SJSA1 (cell line): ENCODE measurements at places on chromosomes 6 and 20. TPM values are rescaled to one million over a fixed set of nuclear protein-coding genes. Genes with fewer than 3 reads are reported as not detected.

Gene LKAAEAR1
- total RNA-seq: 0.24 and 6.6 TPM in 2 replicates

Gene LHFPL5
- not detected in 2 replicates for total RNA-seq

Gene NOX3
- total RNA-seq: not detected in 2 replicates

- H3K4me1 ChIP-seq: no peaks in the 10 kb centered on the region
- H3K36me3 ChIP-seq: no peaks in the 10 kb centered on the region
- H3K4me3 ChIP-seq: no peak overlapping the region
- H3K27ac ChIP-seq: no peak overlapping the region
- H3K27me3 ChIP-seq: no peaks in the 10 kb centered on the region
- no peak for DNase-seq
Measured at GRCh38 chr6:147131532-147132128, 72.6 kb upstream of the STXBP5 start.

DNA sequence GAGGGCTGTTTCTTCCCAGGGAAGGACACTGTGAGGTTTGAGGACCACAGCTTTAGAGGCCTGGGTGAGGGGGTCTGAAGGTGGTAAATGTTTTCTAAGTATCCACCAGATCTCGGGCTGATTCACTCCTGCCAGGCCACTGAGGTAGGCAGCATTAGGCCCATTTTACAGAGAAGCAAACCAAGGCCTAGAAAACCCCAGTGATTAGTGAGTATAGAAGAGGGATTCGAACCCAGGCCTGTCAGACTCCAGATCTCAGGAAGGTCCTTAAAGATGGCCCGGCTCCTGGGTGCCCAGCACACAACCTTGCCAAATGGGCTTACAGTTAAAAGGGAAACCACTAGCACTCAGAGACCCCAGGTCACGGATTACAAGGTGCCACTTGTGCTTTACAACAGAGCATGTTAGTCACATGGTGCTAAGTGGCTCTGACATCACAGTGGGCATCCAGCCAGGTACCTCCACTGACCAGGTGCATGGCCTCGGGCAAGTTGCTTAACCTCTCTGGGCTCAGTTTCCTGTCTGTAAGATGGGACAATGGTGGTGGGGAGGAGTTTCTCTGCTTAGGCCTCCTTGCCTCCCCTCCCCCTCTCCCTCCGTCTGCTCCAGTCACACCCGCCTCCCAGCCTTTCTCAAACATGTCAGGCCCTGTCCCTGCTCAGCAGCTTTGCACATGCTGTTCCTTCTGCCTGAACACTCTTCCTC is 18.8 kb upstream of the SIRPA start:
- no peaks in the 10 kb centered on the region for H3K27me3 ChIP-seq
- no peak for DNase-seq
- H3K36me3 ChIP-seq: no peaks in the 10 kb centered on the region
- H3K27ac ChIP-seq: no peak overlapping the region
- H3K4me1 ChIP-seq: peaks cover 29% of the 10 kb centered on the region
- no peak overlapping the region for H3K4me3 ChIP-seq

DNA sequence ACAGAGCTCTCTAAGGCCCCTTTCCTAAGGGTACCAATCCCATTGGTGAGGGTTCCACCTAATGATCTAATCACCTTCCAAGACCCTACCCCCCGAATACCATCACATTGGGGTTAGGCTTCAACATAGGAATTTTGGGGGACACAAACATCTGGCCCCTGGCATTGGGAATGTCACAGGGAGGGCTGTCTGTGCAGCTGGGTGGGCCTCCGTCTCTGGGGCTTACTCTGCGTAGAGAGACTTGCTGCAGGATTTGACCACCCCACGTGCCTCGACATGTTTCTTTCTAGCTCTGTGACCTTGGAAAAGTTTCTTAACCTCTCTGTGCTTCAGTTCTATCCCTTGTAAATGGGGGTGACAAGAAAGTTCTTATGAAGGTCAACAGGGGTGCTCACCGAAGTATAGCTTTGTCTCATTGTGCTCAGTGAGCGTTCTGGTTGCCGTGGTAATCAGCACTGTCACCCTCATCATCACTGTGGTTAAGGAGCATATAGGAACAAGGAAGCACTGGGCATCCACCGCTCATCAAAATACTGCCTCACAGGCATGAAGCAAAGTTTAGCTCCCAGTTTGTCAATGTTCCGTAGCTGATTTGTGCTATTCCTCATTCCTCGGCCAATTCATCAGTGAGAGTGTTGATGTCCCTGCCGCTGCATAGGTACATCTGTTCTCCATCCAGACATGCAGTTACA is 152.8 kb downstream of the SYCP2 start:
- H3K4me1 ChIP-seq: no peaks in the 10 kb centered on the region
- H3K4me3 ChIP-seq: no peak overlapping the region
- H3K27me3 ChIP-seq: no peaks in the 10 kb centered on the region
- DNase-seq: peak; percentile 17
- no peak overlapping the region for H3K27ac ChIP-seq

DNA sequence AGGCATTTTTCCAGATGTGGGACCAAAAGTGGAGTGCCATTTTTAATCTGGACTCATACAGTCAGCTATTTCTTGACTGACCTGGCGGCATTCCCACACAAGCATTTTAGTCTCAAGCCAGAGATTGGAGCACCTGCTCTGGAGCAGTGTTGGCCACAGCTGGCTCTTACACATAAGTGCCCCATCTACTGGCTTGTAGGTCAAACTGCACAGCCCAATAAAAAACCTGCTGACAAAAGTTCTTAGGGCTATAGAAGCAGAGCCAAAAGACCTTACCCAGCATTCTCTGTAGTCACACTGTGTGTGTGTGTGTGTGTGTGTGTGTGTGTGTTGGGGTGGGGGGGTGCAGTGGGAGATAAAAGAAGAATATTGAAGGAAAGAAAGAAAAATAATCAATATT is 38.6 kb upstream of the SENP6 start:
- H3K4me1 ChIP-seq: no peaks in the 10 kb centered on the region
- peaks cover 14% of the 10 kb centered on the region for H3K27me3 ChIP-seq
- H3K4me3 ChIP-seq: no peak overlapping the region
- DNase-seq: peak; percentile 11
- no peaks in the 10 kb centered on the region for H3K36me3 ChIP-seq

DNA sequence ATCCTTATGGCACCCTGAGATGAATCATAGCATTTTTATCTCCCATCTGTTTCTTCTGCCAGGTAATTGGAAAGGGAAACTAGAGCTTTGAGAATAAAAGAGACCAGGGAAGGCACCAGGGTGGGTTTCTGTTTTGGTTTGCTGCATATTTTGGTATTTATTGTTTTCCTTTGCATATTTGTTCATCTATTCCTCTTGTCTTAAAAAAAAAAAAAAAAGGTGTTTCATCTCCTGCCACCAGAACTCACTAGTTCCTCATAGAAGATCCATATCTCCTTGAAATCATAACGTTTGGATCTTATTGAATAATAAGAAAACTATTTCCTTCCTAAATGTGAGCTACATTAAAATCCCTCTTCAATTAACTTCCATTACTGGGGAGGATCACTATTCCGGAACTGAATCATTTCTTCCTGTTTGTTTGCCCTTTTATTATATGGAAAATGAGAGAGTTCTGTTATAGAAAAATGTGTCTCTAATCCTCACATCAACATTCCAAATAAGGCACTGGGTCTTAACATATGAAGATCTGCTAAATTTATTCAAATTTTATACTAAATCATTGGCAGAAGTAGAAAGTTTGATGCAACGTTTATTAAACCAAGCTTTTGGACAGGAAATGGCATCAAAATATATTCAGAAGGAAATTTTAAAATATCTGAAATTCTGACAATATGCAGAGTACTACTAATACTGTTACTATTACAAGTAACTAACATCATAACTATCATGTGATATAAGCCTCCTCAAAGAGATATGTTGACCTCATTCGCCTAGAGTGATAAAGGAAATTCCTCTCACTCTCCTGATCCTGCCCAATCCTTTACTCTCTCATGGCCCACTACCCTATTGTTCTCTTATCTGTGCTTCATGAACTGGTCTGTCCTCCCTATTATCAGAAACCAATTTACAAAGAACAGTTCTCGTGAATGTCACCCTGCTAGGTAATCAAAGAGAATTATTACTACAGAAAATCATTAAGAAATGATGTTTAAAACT is 229.4 kb upstream of the RSPO3 start:
- no peak for DNase-seq
- no peaks in the 10 kb centered on the region for H3K4me1 ChIP-seq
- no peaks in the 10 kb centered on the region for H3K27me3 ChIP-seq
- no peaks in the 10 kb centered on the region for H3K36me3 ChIP-seq
- no peak overlapping the region for H3K4me3 ChIP-seq

- H3K27ac ChIP-seq: no peak overlapping the region
- H3K36me3 ChIP-seq: no peaks in the 10 kb centered on the region
- no peak overlapping the region for H3K4me3 ChIP-seq
- H3K4me1 ChIP-seq: peaks cover 35% of the 10 kb centered on the region
- no peak for DNase-seq
Measured at GRCh38 chr6:30810813-30811339, 66.5 kb upstream of the IER3 start.

DNA sequence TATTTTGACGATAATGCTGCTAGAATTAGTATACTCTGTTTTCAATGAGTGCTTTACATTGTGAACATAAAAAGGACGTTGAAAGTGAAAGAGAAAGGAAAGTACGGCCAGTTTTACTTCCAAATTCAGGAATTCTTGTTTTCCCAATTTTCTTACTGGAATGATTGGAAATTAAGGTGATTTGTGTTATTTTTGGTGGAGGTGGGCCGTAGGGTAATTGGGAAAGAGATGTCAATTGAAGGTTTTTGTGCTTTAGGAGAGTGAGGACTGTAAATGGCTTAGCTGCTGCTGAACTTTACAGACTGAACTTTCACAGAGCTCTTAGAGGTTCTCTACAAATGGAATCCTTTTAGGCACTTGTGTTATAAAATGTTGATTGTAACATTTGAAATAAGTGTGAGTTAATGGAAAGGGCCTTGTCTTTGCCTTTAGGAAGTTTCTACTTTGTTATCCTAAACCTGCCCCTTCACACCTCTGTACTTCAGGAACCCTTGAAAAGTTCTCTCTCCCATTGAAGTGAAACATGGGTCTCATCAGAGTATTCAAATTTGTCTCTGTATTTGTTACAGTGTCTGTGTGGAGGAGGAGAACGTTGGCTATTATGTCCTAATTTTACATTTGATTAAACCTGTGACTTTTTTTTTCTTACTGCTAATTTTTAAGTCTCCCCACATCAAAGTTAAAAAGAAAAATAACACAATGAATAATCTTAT is 256.4 kb downstream of the ARID1B start:
- peak overlapping the region; percentile 37 for H3K4me3 ChIP-seq
- no peak for DNase-seq
- no peaks in the 10 kb centered on the region for H3K27me3 ChIP-seq
- H3K27ac ChIP-seq: peak overlapping the region; percentile 68

DNA sequence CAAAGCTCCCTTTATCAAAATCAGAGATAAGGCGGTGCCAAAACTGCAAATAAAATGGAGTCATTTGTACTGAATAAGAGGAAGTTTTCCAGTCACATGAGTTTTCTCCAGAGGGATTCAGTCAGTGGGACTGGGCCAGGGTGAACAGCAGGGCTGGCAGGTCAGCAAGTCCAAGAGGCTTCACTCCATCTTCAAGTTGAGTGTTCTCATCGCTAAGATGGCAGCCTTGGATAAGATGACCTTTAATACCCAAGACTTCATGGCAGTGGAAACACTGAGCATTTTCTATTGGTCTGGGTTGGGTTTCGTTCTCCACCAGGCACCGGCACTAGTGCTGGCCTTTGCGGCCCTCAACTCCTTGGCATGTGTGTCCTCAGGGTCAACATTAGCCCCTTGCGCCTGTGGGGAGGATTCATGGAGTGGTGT is 29.3 kb upstream of the IGF2R start:
- H3K4me3 ChIP-seq: no peak overlapping the region
- DNase-seq: no peak
- 0 out of 2 replicates have a peak, but pooled peaks cover 4% of the 10 kb centered on the region for H3K4me1 ChIP-seq
- H3K27me3 ChIP-seq: 0 out of 2 replicates have a peak, but pooled peaks cover 2% of the 10 kb centered on the region

GRCh38 chr6:3997177-3997770 is 81.7 kb downstream of the FAM217A start:
- no peaks in the 10 kb centered on the region for H3K36me3 ChIP-seq
- no peaks in the 10 kb centered on the region for H3K27me3 ChIP-seq
- H3K27ac ChIP-seq: no peak overlapping the region
- no peak overlapping the region for H3K4me3 ChIP-seq
- H3K4me1 ChIP-seq: no peaks in the 10 kb centered on the region
- DNase-seq: no peak

DNA sequence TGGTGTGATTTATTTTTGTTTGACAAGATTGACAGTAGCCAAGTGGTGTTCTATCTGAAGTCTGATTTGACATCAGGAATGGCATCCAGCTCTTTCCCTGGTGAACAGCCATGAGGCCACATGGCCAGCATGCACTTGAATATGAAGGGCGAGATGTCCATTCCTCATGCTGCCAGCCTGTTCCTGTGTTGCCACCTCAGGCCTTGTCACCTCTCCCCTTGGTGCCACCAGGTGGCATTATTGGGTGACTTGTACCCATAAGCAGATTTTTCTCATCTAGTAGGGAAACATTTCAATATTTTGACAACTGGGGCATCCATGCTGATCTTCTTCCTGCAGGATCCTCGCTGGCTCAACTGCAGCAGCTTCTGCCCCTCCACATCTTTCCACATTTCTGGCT is 199.1 kb downstream of the ERMARD start:
- no peak overlapping the region for H3K27ac ChIP-seq
- no peaks in the 10 kb centered on the region for H3K27me3 ChIP-seq
- no peak for DNase-seq
- H3K4me1 ChIP-seq: no peaks in the 10 kb centered on the region

DNA sequence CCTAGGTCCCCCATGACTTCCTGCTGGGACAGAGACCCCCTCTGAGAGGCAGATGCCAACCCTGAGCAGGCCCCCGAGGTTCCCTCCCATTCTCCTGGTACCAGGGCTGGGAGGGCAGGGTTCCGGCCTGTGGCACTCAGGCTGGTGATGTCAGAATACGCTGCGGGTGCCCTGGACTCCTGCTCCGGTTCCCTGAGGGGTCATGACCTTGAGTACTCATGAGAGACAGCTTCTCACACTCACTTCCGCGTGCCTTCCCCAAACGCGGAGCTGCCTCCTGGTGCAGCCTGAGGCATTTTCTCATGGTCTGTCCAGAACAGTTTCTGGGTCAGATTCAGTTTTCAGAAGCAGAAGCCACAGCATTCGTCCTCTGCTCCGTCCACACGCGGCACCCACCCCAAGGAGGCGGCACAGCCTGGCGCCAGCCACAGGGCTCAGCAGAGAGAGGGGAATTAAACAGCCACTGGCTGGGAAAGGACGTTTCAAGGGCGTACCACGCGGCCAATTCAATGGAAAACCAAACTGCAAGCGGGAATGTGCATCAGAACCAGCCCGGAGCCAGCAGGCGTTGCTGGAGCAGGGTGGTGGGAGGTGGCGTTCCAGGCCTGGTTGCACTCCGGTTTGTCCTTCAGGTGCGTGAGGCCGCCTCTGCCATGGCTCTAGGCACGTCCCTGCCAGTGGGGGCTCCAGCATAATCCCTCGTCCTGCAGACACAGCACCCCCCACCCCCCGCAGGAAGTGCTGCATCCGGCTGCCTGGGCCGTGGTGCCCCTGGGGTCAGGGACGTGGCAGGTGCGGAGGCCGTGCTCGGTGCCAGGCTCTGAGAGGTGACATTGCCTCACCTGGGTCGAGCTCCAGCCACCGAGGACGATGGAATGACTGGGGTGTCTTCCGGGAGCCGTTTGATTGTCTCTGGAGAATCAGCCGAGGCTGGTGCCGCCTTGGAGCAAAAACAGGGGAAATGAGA is 58.3 kb upstream of the BHLHE23 start:
- peak; percentile 41 for DNase-seq
- H3K27ac ChIP-seq: no peak overlapping the region
- no peaks in the 10 kb centered on the region for H3K4me1 ChIP-seq
- H3K4me3 ChIP-seq: no peak overlapping the region
- no peaks in the 10 kb centered on the region for H3K36me3 ChIP-seq
